ENCODE measurements at places on chromosomes 12 and 14.

DNA sequence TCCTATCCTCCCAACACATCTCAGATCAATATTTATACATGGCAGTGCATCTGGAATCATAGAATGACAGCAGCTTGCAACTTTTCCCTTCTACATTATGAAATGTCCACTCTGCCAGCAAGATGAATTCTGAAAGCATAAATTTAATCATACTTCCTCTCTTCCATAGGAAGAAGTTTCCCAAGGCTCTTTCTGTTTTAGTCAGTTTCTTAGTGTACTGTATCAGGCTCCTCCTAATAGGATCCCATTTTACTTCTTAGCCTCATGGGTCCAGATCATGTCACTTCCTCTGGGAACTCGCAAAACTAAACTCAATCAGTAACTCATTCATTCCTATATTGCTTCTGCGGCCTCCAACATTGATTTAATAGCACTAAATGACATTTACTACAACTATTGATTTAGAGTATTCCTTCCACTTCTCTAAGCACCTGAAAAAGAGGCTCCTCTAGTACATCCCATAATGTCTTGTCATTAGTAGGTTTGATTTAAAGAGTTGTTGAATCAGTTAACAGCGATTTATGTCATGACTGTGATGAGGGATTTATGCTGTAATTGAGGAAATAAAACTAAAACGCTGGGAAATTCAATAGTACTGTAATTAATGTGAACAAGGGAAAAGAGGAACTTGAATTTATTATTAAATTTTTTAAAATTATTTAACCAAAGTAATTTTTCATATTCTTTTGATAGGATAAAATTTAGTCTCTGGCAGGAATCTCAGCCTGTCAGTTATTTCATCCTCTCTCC lies 4.0 kb downstream of the CLEC1A start:
- no peak for DNase-seq

DNA sequence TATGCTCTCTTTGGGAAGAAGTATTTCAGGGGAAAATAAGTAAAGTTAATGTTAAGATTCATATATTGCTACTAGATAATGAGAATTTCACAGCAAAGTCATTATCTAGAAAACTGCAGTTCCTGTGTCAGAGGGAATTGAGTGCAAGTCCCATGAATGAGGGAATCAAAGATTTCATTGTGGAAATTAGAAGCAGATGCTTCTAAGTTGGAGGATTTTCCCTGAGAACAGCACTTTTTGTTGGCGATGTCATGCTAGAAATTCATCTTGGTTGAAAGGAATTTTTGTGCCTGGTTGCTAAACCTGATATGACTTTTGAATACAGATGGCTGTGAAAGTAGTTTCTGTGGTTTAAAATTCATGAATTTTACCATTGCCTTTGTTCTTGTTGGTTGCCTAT lies 25.6 kb downstream of the FRMD6 start:
- DNase-seq: no peak

DNA sequence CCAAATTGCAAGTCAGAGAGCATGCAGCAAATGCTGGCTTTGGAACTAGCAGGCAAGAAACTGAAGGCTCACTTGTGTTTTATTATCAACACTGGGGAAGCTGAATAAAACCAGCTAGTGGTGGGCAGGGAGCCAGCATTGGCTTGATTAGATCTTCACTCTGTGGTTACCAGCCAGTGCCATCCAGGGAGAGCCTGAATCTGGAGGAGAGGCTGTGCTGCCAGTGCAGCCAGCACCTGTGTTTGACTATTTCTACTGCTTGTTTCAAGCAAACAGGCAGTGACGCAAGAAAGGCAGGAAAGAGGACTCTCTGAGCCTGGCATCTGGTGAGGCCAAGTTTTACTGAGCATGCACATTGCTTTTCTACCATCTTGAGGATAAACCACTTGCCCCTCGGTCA lies 247.0 kb downstream of the PHLDA1 start:
- DNase-seq: no peak

DNA sequence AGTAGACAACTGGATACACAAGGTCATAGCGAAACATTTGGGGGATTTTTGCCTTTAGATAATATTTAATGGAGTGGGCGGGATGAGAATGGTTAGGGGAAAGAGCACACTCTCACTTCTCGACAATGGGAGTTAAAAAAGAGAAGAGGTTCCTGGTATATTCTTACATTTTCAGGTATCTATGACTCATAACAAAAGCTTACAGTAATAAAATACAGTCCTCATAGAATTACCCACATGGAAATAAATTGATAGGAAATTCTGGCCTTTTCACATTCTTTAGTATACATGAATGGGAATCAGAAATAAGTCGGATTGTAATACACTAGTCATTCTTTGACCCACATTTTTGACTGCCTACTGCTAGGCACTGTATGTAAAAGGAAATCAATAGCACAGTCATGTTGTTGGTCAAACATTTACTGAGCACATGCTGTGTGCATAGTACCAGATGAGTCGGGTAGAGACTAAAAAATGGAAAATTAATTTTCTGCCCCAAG lies 8.2 kb upstream of the CRADD start:
- no peak for DNase-seq

- DNase-seq: peak; percentile 64
These were observed at the start of gene GNG2 for GRCh38 chr14:51860164-51860824. GNG2 (plus strand) TSS chr14:51860612; CDS start chr14:51950679, 90,067 bp downstream.

DNA sequence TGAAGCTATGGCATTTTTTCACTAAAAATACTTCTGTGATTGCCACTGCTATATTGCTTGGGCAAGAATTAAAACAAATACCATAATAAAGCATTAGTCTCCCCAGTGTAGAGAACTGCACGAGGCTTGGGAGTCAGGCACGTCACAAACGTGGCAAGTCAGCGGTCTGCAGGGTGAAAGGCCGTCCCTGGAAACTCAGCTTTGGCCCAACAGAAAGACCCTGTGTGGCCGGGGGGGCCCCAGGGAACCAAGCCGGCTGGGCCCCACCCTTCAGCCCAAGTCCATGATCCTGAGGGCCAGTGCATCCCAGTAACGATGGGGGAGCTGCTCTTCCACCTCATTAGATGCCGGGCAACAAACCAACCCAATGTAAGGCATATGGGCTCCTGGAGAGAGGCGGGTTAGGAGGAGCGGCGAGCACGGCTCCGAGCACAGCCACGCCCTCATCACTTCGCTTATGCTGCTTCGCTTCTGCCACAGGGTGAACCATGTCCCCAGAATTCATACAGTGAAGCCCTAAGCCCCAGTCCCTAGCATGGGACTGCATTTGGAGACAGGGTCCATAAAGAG lies 50.9 kb upstream of the GPR68 start:
- DNase-seq: no peak

- peak; percentile 40 for DNase-seq
These were observed 9.2 kb downstream of the NDUFA12 start for GRCh38 chr12:94994312-94994711.
